ENCODE measurements at places on chromosomes 7 and 10. TPM values are rescaled to one million over a fixed set of nuclear protein-coding genes. Genes with fewer than 3 reads are reported as not detected.

Gene SMO
- total RNA-seq: not detected

Gene AKR1C3
- total RNA-seq: 14.1 TPM

Gene PPP1R17
- total RNA-seq: not detected

Gene ECHDC3
- total RNA-seq: not detected

Gene CLDN4
- total RNA-seq: not detected

Gene CPXM2
- total RNA-seq: not detected

Gene LIPN
- total RNA-seq: 0.34 TPM

Gene SMARCD3
- 19.0 TPM for total RNA-seq

Gene ACTR3C
- 13.2 TPM for total RNA-seq

- H3K27ac ChIP-seq: no peak overlapping the region
- no peak overlapping the region for H3K4me3 ChIP-seq
- H3K27me3 ChIP-seq: no peaks in the 10 kb centered on the region
Observed at GRCh38 chr7:134948736-134949135, 37.6 kb upstream of the AGBL3 start.

- no peak overlapping the region for H3K27ac ChIP-seq
- no peak overlapping the region for H3K4me3 ChIP-seq
- no peaks in the 10 kb centered on the region for H3K36me3 ChIP-seq
- DNase-seq: no peak
Observed at GRCh38 chr7:99748846-99749579, 14.0 kb upstream of the CYP3A7 start.

DNA sequence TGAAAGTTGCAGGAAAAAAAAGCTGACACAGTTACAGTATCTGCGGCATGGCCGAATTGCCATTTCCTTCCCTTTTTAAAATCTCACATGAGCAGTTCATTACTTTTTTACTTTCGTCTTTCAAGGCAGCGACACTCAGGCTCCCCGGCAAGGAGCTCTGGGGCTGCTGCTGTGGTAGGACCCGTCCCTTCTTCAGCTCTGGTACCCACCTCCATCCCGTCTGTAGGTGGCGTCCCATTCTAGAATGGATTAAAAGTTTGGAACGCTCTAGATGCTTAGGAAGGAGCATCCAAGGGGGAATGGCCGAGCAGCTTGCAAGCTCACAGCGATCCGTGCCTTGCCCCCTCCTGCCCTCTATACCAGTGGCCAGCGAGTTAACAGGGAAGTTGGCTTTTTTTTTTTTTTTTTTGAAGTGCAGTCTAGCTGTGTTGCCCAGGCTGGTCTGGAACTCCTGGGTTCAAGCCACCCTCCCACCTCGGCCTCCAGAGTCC, 22.8 kb upstream of the TTYH3 start:
- no peak overlapping the region for H3K4me3 ChIP-seq
- H3K36me3 ChIP-seq: no peaks in the 10 kb centered on the region
- no peaks in the 10 kb centered on the region for H3K4me1 ChIP-seq
- DNase-seq: no peak

DNA sequence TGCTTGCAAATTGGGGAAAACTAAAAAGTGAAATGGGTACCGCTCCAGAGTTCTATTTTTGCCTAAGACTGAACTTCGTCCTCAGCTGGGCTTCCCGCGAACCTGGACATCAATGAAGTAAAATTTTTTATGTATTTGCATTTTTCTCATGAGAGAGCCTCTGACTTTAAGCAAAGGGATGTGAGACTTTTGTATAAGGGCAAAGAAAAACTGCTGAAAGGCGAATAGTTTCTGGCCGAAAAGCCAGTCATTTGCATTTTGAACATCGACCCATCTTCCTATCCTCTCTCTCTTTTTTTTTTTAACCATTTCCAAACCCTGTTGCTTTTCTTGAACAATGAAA, 573 bp downstream of the PMPCB start:
- H3K27me3 ChIP-seq: no peaks in the 10 kb centered on the region
- peaks cover 19% of the 10 kb centered on the region for H3K4me1 ChIP-seq
- no peak for DNase-seq
- H3K27ac ChIP-seq: peak overlapping the region; percentile 90
- peaks cover 14% of the 10 kb centered on the region for H3K36me3 ChIP-seq

DNA sequence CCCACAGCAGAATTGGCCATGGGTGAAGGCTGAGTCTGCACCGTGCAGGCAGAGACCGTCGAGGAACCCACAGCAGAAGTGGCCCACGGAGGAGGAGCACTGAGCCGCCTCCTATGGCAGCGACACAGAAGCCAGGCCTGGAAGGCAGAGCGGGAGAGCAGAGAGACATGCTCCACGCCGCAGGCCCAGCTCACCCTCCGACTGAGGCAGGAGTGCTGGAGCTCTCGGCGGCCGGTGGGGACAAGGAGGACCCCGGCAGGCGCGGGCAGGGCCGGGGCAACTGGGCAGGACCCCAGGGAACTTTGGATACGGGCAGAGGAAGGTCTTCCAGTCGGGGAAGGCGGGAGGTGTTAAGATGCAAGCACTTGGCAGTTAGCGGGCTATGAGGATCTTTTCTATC, 420.4 kb downstream of the DNAJB6 start:
- no peak overlapping the region for H3K4me3 ChIP-seq
- no peaks in the 10 kb centered on the region for H3K4me1 ChIP-seq
- H3K27me3 ChIP-seq: no peaks in the 10 kb centered on the region
- no peaks in the 10 kb centered on the region for H3K36me3 ChIP-seq
- no peak for DNase-seq

DNA sequence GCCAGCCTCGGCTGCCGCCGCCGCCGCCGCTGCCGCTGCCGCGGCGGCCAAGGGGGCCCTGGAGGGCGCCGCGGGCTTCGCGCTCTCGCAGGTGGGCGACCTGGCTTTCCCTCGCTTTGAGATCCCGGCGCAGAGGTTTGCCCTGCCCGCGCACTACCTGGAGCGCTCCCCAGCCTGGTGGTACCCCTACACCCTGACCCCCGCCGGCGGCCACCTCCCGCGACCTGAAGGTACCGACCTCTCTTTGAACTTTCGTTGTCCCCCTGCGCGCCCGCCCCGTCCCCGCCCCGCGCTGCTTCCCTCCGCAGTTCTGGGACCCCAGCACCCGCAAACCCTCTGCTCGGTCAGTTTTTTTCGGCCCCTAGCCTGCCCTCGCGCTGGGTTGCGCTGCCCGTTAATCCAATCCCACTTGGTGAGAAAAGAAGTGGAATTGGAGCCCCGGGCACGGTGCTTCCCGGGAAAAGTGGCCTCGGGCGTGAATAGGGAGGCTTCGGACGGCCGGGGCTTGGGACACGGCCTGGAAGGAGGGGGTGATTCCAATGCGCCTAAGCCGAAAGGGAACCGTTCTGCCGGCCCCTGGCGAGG, 543 bp downstream of the HMX3 start:
- H3K4me1 ChIP-seq: peaks cover 23% of the 10 kb centered on the region
- no peak for DNase-seq
- H3K27ac ChIP-seq: no peak overlapping the region
- H3K4me3 ChIP-seq: no peak overlapping the region
- H3K27me3 ChIP-seq: peaks cover 37% of the 10 kb centered on the region

DNA sequence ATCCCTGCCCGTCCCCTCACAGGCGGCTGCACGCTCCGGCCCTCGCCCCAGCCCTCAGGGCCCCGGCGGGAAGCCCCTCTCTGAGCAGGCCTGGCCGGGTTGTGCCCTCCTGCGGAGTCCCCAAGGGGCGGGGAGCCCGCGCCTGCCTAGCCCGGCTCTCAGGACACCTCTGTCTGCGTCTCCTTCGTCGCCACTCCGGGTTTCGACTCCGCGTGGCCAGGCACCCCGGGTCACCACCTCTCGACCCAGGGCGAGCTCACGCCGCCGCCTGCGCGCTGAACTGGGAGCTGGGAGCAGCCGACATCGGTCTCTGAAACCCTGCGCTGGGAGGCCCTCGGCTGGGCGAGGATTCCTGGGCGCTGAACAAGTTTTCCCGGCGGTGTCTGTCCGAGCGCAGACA, 6.2 kb upstream of the OGDHL start:
- no peak overlapping the region for H3K4me3 ChIP-seq
- H3K36me3 ChIP-seq: no peaks in the 10 kb centered on the region
- no peak overlapping the region for H3K27ac ChIP-seq
- H3K27me3 ChIP-seq: no peaks in the 10 kb centered on the region
- H3K4me1 ChIP-seq: no peaks in the 10 kb centered on the region

DNA sequence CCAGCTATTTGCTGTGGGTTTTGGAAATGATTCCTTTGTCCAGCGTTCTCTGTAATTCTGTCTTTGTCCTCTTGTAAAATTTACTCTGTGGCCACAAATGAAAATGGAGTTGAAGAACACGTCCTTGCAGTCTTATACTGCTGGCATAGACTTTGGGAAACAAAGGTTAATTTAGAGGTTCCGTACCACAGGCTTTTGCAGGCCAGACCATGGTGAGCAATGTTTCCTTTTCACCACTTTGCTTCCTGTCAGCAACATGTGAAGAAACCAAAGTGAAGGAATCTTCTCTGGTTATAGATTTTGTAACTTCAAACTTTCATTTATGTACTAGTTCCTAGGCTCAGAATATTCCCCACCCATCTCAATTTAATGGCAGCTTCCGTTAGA, 488.5 kb downstream of the MDFIC start:
- no peaks in the 10 kb centered on the region for H3K27me3 ChIP-seq
- H3K4me3 ChIP-seq: no peak overlapping the region
- no peaks in the 10 kb centered on the region for H3K36me3 ChIP-seq
- H3K27ac ChIP-seq: no peak overlapping the region
- H3K4me1 ChIP-seq: no peaks in the 10 kb centered on the region

GRCh38 chr10:116286626-116287200, 13.7 kb upstream of the GFRA1 start:
- H3K4me3 ChIP-seq: no peak overlapping the region
- H3K4me1 ChIP-seq: no peaks in the 10 kb centered on the region
- no peaks in the 10 kb centered on the region for H3K27me3 ChIP-seq
- DNase-seq: no peak
- H3K36me3 ChIP-seq: no peaks in the 10 kb centered on the region
- H3K27ac ChIP-seq: no peak overlapping the region

DNA sequence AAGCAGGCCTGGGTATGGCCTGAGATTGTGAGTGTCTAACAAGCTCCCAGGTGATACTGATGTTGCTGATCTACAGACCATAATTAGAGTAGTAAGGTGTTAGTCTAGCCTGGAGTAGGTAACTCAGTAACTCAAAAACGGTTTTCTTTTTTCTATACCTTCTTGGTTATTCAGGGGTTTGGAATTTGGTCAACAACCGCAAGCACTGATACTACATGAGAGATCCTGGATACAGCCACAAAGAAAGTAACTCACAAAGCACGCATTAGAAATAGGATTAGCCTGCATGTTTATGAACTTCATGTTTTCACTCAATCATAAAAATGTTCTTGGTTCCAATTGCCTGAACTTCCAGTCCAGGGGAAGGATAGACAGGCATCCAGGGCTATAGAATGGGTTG, 803.5 kb downstream of the MAGI2 start:
- no peak for DNase-seq
- H3K4me1 ChIP-seq: no peaks in the 10 kb centered on the region
- H3K27me3 ChIP-seq: no peaks in the 10 kb centered on the region
- no peak overlapping the region for H3K4me3 ChIP-seq
- H3K36me3 ChIP-seq: no peaks in the 10 kb centered on the region

GRCh38 chr10:12757351-12757750, 244.2 kb downstream of the CCDC3 start:
- no peak overlapping the region for H3K27ac ChIP-seq
- H3K4me3 ChIP-seq: no peak overlapping the region
- H3K27me3 ChIP-seq: no peaks in the 10 kb centered on the region

GRCh38 chr10:94133239-94133638, 139.5 kb downstream of the PLCE1 start:
- no peak for DNase-seq
- no peak overlapping the region for H3K27ac ChIP-seq
- no peak overlapping the region for H3K4me3 ChIP-seq
- H3K4me1 ChIP-seq: no peaks in the 10 kb centered on the region

- DNase-seq: no peak
- H3K27me3 ChIP-seq: no peaks in the 10 kb centered on the region
- no peaks in the 10 kb centered on the region for H3K36me3 ChIP-seq
- no peak overlapping the region for H3K4me3 ChIP-seq
Observed at GRCh38 chr7:42208572-42208971, 28.4 kb downstream of the GLI3 start.

GRCh38 chr7:18896343-18896975, 221.0 kb downstream of the TWIST1 start:
- no peak for DNase-seq
- H3K4me1 ChIP-seq: no peaks in the 10 kb centered on the region
- no peaks in the 10 kb centered on the region for H3K27me3 ChIP-seq
- no peak overlapping the region for H3K27ac ChIP-seq
- H3K4me3 ChIP-seq: no peak overlapping the region

- no peak overlapping the region for H3K27ac ChIP-seq
- H3K36me3 ChIP-seq: no peaks in the 10 kb centered on the region
- DNase-seq: no peak
Observed at GRCh38 chr7:56218510-56218909, 102.3 kb upstream of the NUPR2 start.

DNA sequence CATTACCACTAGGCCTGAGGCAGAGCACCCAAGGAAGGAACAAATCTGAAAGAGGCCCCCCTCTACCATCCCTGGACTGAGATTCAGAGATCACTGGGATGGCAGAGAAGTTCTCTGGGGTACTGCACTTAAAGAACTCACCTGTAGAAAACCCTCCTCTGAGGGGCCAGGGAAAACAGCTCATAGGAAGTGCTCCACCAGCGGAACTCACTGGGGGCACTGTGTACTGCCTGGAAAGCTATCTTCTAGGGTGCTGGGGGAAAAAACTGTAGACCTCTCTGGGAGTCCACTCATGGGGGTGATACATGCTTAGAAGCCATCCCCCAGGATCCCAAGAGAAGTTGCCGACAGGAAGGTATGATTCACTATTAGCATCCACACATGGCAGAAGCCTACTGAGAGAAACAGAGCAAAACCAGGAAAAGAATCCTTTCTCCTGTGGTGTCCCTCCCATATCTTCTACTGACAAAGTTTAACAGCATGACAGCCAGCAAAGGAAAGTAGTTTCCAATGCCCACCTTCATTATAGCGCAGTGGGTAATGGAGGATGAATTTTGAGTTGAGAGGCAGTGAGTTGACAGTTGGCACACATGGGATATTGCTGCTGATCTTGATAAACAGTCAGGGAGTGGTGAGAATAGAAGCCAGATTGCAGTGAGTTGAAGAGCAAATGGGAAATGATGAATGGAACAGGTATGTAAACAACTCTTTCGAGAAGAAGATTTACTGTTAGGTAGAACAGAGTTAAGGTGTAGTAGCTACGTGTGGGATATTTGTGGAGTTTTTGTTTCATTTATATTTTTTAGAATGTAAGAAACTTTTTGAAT, 20.9 kb downstream of the ANKIB1 start:
- no peaks in the 10 kb centered on the region for H3K27me3 ChIP-seq
- no peak overlapping the region for H3K4me3 ChIP-seq
- DNase-seq: no peak
- no peak overlapping the region for H3K27ac ChIP-seq

- no peaks in the 10 kb centered on the region for H3K4me1 ChIP-seq
- no peaks in the 10 kb centered on the region for H3K27me3 ChIP-seq
- no peaks in the 10 kb centered on the region for H3K36me3 ChIP-seq
- DNase-seq: no peak
Observed at GRCh38 chr10:92187101-92187500, 103.8 kb downstream of the CPEB3 start.

GRCh38 chr10:116774728-116775151, 32.4 kb upstream of the HSPA12A start:
- H3K36me3 ChIP-seq: no peaks in the 10 kb centered on the region
- no peak for DNase-seq
- no peak overlapping the region for H3K4me3 ChIP-seq
- no peaks in the 10 kb centered on the region for H3K4me1 ChIP-seq
- H3K27ac ChIP-seq: no peak overlapping the region
- H3K27me3 ChIP-seq: no peaks in the 10 kb centered on the region

Data from naive thymus-derived CD4-positive, alpha-beta T cell (primary cell).